ENCODE measurements at places on chromosomes 2 and 18.

GRCh38 chr2:137005210-137005609, 239.9 kb downstream of the THSD7B start:
- no peak for DNase-seq

DNA sequence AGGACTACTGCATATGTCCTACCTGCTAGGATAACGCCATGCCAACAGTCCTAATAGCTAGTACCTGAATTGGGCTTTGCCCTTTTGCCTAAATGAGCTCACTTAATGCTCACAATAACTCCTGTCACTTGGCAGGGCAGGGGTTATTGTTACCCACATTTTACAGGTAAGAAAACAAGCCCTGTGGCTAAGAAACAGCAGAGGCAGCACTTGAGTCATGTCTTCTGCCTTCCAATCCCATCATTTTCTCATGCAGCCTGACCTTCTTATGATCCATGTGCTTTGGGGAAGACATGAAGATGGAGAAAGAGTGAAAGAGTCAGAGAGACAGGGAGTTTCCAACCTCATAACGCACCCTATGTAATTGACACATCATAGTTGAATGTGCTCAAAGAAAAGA, 33.6 kb upstream of the LPIN1 start:
- DNase-seq, result no peak

- peak; percentile 73 for DNase-seq
Measured at GRCh38 chr2:41853427-41854191, 194.2 kb upstream of the PKDCC start.

GRCh38 chr18:9831723-9832199, 54.0 kb upstream of the TXNDC2 start:
- no peak for DNase-seq

GRCh38 chr2:196341277-196341841, 170.0 kb upstream of the STK17B start:
- no peak for DNase-seq

Data from fibroblast of upper back skin (primary cell).